ENCODE measurements at places on chromosomes 12 and 14.
A peak's percentile ranks its signal among the peaks of the same experiment; 100 is the strongest.

GRCh38 chr14:44609876-44610510 lies 102.9 kb upstream of the FSCB start:
- DNase-seq = no peak

DNA sequence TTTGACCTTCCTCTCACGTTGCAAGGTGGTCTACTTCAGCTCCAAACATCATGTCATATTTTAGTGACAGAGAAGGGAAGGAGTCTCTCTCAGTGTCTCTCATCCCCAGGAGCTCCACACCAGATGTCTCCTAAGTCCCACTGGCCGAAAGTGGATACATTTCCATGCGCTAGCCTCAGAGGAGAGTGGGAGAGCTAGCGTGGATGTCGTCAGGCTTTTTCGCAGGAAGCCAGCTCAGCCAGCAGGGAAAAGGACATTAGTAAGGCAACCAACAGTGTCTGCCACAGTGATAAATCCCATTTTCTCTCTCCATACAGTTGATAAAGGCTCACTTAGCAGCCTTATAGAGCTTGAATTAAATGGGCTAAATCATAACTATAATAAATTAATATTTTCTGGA lies 155.7 kb downstream of the PELI2 start:
- DNase-seq = no peak

DNA sequence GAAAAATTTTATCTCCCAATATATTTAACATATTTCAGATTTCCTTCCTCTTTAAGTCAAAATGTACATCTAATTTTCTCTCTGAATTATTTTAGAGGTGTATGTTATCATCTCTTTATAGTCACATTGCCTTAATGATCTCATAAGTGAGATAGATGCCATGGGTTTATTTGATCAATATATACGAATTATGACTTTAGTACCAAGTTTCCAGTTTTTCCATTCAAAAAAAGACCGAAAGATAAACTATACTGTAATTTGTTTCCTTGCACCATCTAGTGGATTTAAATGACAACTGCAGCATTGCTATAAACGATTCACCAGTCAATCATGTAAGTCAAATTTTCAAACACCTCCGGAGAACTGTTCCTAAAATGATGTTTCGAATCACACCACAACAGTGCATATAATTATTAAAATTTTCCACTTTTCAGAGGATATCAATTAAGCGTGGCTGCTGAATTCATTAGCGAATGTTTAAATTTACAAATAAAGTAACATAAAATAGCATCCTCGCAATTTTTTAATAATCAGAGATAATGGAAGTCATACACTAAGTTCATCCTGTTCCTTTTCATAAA lies 419 bp upstream of the ATXN7L3B start:
- no peak for DNase-seq

GRCh38 chr14:102262929-102263462 lies 42.0 kb downstream of the MOK start:
- no peak for DNase-seq

DNA sequence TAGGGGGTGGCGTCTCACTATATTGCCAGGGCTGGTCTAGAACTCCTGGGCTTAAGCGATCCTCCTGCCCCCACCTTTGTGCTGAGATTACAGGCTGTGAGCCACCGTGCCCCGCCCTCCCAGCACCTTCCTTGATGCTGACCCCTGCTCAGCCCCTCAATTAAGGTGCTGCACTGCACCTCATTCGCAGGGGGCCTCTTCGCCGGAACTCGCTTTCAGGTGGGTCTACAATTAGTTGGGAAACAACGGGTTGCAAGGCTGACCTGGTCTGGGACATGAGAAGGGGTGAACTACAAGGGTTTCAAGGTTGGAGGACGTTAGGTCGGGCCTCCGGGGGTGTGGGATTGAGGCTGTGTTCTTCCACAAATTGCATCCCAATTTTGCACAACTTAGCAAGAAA lies 1.2 kb upstream of the NOP2 start:
- DNase-seq = no peak

DNA sequence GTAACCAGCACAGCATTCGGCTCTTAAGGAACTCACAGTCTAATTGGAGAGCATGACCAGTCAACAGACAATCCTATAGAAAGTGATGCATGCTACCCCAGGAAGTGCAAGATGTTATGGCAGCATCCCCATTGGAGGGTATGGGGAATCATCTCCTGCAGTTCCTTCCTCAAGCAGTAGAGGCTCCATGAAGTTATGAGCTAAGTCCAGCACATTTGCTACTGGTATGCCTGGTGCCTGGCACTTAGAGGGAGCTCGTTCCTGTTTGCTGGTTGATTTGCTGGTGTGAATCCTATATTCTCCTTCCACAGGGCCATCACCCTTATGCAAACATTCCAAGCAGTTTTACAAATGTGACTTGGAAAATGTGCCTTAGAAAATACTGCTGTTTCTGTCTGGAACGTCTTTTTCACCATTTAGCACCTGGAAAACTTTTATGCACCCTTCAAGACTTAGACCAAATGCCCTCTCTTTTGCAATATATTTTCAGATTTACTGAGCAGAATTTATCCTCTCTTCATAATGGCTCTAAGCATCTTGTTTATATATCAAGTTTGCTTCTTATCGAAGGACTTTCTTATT lies 136.1 kb upstream of the WSCD2 start:
- no peak for DNase-seq

DNA sequence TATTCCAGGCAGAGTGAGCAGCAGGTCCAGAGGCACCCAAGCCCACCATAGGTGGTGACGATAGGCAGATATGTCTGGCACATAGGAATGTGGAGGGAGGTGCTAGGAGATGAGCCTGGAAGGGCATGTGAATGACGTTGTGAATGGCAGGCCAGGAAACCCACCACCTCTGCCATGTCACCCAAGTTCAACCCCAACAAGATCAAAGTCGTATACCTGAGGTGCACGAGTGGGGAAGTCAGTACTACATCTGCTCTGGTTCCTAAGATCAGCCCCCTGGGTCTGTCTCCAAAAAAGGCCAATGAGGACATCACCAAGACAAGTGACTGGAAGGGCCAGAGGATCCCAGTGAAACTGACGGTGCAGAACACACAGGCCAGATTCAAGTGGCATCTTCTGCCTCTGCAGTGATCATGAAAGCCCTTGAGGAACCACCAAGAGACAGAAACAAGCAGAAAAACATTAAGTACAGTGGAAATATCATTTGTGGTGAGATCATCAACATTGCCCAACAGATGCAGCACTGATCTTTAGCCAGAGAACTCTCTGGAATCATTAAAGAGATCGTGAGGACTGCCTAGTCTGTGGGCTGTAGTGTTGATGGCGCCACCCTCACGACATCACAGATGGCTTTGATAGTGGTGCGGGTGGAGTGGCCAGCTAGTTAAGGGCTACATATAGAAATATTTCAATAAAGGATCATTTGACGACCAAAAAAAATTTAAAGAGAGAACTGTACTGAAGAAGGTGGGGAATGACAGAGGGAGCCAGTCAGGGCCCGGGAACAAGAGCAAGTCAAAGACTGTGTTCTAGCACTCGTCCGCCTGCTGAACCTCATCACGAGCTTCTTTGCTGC lies 99.7 kb downstream of the ZFP36L1 start:
- DNase-seq = no peak

- peak; percentile 59 for DNase-seq
These were observed 82.8 kb downstream of the BORCS5 start for GRCh38 chr12:12439636-12440035.

- DNase-seq = no peak
These were observed 104.3 kb upstream of the PPFIA2 start for GRCh38 chr12:81863406-81863805.

GRCh38 chr12:116703214-116703795 lies 34.6 kb downstream of the SPRING1 start:
- peak; percentile 71 for DNase-seq

DNA sequence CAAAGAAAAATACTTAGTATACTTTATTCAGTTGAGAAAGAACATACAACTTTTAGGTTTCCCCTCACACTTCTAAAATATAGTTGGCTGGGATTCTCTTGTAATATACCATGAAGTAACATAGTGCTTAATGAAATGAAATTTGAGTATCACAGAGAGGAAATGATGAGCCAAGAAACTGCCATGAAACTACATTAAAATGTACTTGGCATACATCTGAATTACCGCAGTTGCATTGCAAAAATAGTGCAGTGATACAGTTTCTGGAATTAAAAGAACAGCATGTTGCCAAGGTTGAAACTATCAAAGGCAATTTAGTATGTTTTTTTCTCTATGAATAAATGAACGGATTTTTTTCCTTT lies 389.2 kb downstream of the TMEM117 start:
- DNase-seq = no peak

DNA sequence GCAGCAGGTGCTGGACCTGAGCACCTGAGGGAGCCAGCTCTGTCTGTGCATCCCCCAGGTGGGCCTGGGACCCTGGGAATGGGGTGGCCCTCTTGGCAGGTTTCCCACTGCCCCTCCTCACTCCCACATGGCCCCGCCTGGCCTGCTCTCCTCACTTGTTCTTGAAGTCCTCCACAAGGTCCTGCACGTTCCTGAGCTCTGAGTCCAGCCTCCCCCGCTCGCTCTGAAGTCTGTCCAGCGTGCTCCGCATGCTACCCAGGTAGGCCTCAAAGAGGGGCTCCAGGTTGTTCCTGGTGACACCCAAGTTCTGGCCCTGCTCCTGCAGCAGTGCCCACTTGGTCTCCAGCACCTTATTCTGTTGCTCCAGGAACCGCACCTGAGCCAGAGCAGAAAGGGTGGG lies 2.9 kb downstream of the KRT79 start:
- no peak for DNase-seq

GRCh38 chr12:7361265-7361664 lies 57.4 kb downstream of the ACSM4 start:
- DNase-seq = no peak

DNA sequence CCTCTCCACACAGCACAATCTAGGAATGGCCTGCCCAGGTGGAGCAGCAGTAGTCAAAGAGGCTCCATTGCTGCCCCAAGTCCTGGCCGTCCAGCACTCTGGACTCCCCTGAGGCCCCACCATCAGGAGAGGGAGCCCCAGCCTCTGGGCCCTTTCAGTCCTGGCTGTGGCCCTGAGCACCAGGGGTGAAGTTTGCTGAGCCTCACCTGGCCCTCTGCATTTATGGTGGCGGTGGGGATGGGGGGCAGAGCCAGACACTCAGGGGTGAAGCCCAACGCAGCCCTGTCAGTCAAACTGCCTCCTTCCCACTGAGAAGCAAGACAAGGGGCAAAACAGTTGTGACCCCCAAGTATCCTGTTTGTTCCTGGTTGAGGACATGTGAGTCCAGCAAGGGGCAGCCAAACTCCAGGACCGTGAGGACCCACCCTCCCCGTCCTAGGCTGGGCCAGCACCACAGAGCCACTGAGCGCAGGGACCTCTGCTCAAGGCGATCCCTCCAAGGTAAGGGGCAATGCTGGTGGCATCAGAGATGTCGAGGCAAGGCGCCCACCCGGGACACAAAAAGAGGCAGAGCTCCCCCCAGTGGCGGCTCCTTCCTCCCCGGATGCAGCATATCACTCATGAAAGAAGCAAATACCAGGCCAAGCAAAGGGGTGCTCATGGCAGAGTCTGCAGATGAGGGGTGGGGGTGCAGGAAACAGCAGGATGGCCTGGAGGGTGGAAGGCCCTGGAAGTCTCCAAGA lies 4.8 kb upstream of the AMN start:
- DNase-seq = peak; percentile 72

DNA sequence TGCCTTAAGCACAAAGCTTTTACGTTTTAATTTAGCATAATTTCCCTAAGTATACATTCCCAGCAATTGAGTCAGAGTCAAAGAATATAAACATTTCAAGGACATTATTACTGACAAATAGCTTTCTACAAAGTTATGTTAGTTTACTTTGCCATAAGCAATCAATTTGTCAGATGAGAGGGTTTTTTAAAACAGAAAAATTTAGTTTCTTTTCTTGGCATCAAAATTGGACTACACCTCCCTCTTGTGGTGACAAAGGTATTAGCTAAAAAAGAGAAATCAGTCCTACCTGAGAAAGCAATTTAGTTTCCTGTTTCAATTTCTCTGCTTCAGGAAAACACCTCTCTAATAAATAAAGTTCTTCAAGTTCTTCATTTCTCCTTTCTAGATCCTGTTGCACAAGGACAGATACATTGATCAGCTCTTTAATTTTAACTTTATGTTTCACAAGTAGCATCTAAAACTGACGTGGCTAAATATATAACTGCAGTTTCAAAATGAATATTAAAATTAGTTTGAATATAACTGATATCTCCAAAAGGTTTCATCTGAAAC lies 39.9 kb downstream of the DNAI7 start:
- DNase-seq = no peak

DNA sequence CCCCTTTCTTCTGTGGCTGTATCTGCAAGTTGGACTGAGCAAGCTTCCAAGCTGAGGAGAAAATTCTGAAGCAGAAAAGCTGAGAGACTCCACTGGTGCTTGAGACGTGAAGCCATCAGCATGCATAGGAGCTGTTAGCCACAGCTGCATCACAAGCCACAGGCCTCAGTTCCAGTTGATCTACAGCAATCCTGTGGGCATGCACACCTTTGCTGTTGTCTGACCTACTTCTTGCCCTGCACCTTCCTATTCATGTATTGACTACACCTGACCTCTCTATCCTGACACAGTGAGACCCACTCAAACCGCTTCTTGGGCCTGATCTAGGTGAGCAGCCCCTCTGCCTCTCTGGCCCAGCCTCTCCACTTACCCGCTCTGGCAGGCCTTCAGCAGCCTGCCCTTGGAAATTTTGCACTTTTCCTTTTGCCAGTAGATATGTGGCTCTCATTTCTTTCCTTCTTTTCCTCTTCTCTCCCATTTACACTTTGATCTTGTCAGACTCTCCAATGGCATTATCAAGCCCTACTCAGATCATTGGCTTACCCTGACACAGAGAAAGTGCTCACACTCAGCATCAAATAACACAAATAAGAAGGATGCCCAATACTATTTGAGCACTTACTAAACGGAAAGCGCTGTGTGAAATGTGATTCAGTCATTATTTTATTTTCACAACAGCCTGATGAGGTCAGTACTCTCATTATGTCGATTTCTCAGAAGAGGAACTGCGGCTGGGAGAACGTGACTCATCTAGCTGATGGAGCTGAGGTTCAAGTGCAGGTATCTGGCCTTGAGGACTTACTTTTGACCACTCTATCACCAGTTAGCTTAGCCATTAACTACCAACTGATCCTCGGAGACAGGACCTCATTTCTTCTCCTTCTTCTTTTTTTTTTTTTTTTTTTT lies 21.9 kb upstream of the PTGR2 start:
- DNase-seq = peak; percentile 36

GRCh38 chr14:58430156-58430555 lies 2.6 kb downstream of the KIAA0586 start:
- no peak for DNase-seq

- peak; percentile 56 for DNase-seq
These were observed 883 bp downstream of the FOXJ2 start for GRCh38 chr12:8033153-8034044.

DNA sequence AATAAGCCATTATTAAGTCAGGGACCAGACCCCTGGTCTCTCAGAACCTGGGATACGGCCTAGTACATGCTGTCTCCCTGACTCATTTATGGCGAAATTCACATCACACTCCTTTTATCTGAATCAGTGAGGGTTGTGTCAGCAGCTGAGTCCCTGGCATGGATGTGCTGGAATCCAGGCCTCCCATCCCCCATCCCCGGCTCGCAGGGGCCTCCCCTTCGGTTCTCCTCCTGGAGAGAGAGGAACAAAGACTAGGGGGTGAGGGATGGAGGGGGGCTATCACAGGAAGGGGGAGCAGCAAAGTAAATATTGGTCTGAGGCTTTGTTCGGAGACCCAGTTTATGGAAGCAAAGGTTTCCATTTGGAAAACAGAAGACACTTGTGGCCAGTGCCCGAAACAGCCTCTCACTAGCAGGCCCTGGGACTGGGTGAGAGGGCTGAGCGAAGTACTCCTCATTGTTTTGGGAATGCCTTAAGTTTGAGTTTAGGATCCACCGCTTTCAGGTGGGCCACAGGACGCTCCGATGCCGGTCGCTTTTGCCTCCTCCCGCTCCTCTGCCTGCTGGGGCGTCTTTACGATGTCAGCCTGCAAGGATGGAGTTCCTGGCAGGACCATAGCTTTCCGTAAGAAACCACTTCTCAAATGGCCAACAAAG lies 145.0 kb downstream of the PRKCH start:
- DNase-seq = peak; percentile 11
